ENCODE measurements at places on chromosomes 16 and 17. TPM values are rescaled to one million over a fixed set of nuclear protein-coding genes. Genes with fewer than 3 reads are reported as not detected.
A peak's percentile ranks its signal among the peaks of the same experiment; 100 is the strongest.

- no peaks in the 10 kb centered on the region for H3K36me3 ChIP-seq
- no peaks in the 10 kb centered on the region for H3K27me3 ChIP-seq
Measured at GRCh38 chr16:56684926-56685590, 2.8 kb downstream of the MT1X start.

GRCh38 chr17:78739331-78739931 is 42.6 kb downstream of the CYTH1 start:
- H3K36me3 ChIP-seq, result no peaks in the 10 kb centered on the region
- H3K4me3 ChIP-seq, result no peak overlapping the region
- H3K27me3 ChIP-seq, result no peaks in the 10 kb centered on the region
- peak overlapping the region; percentile 20 for H3K27ac ChIP-seq

- no peaks in the 10 kb centered on the region for H3K36me3 ChIP-seq
- DNase-seq, result no peak
- peaks cover 2% of the 10 kb centered on the region for H3K4me1 ChIP-seq
- no peak overlapping the region for H3K4me3 ChIP-seq
Measured at GRCh38 chr16:9077091-9077809, 14.2 kb upstream of the HAPSTR1 start.

GRCh38 chr17:80292521-80292971 is 31.9 kb downstream of the RNF213 start:
- no peak overlapping the region for H3K27ac ChIP-seq
- no peaks in the 10 kb centered on the region for H3K27me3 ChIP-seq
- H3K36me3 ChIP-seq, result peaks cover 46% of the 10 kb centered on the region
- no peak for DNase-seq

- no peak for DNase-seq
- no peak overlapping the region for H3K4me3 ChIP-seq
- no peak overlapping the region for H3K27ac ChIP-seq
- no peaks in the 10 kb centered on the region for H3K4me1 ChIP-seq
- H3K36me3 ChIP-seq, result no peaks in the 10 kb centered on the region
Measured at GRCh38 chr17:30554839-30555751, 77.9 kb downstream of the GOSR1 start.

DNA sequence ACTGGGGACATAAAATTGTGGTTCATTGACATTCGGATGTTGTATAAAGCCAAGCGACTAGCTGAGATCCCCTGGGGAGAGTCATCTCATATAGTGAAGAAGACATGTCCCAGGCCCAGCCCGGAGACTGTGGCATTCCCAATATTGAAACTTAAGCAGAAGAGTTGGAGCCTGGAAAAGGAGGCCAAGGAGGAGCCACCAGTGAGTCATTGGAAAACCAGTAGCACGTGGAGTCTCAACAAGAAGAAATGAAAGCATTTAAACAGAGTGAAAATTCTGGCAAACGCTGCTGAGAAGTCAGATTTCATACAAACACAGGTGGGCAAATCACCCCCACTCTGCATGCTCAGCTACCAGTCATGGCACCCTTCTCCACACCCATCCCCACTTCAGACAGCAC is 9.4 kb upstream of the ELAC2 start:
- H3K4me3 ChIP-seq, result no peak overlapping the region
- no peaks in the 10 kb centered on the region for H3K36me3 ChIP-seq

DNA sequence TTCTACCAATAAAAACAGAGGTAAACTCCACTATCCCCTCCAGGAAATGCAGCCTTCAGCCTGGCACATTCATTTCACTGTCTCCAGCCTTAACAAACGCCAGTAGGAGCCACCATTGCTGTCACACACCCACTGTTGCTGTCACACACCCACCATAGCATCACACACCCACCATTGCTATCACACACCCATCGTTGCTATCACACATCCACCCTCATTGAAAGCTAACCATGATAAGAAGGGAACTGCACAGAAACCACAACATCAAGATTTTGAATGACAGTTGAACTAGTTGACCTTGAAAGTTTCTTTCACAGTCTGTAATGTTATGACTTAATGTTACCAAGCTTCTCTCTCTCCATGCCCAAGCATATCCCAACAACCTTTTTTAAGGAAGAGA is 38.1 kb downstream of the SHCBP1 start:
- peaks cover 15% of the 10 kb centered on the region for H3K36me3 ChIP-seq
- DNase-seq, result no peak
- no peak overlapping the region for H3K4me3 ChIP-seq
- no peaks in the 10 kb centered on the region for H3K27me3 ChIP-seq
- H3K27ac ChIP-seq, result no peak overlapping the region

GRCh38 chr16:20040011-20040410 is 33.7 kb downstream of the GPR139 start:
- DNase-seq, result no peak
- no peaks in the 10 kb centered on the region for H3K27me3 ChIP-seq
- no peak overlapping the region for H3K27ac ChIP-seq

GRCh38 chr17:77366558-77367245 is 225.9 kb downstream of the SEC14L1 start:
- no peaks in the 10 kb centered on the region for H3K36me3 ChIP-seq
- no peaks in the 10 kb centered on the region for H3K27me3 ChIP-seq
- no peak for DNase-seq
- H3K27ac ChIP-seq, result no peak overlapping the region

- no peak overlapping the region for H3K4me3 ChIP-seq
- no peaks in the 10 kb centered on the region for H3K27me3 ChIP-seq
- H3K36me3 ChIP-seq, result no peaks in the 10 kb centered on the region
Measured at GRCh38 chr17:67801626-67802175, 23.6 kb upstream of the BPTF start.

GRCh38 chr17:9636501-9636900 is 8.8 kb upstream of the USP43 start:
- no peaks in the 10 kb centered on the region for H3K4me1 ChIP-seq
- DNase-seq, result no peak
- H3K4me3 ChIP-seq, result no peak overlapping the region
- H3K36me3 ChIP-seq, result no peaks in the 10 kb centered on the region
- no peaks in the 10 kb centered on the region for H3K27me3 ChIP-seq

DNA sequence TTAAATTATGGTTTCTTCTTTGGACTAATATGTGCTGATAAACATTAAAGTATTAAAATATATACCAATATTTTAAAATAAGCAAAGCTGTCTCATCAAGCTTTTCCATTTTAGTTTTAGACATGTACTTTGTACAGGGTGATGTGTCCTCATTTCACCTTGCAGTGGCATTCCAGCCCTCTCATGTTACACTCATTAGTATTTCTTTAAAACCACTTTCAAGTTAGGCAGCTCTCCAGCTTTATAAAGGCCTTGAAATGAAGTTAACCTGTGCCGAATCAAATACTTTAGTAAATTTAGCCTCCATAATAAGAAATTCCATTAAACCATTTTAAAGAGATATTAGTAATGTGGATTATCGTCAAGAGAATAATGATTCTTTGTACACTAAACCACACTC is 107.6 kb upstream of the HLF start:
- H3K4me3 ChIP-seq, result no peak overlapping the region
- H3K36me3 ChIP-seq, result peaks cover 7% of the 10 kb centered on the region
- H3K4me1 ChIP-seq, result no peaks in the 10 kb centered on the region
- no peaks in the 10 kb centered on the region for H3K27me3 ChIP-seq
- peak overlapping the region; percentile 9 for H3K27ac ChIP-seq
- peak; percentile 65 for DNase-seq

- no peaks in the 10 kb centered on the region for H3K27me3 ChIP-seq
- no peak overlapping the region for H3K27ac ChIP-seq
- no peak overlapping the region for H3K4me3 ChIP-seq
- no peaks in the 10 kb centered on the region for H3K36me3 ChIP-seq
- peak; percentile 37 for DNase-seq
Measured at GRCh38 chr16:75550211-75550662, 5.8 kb downstream of the TMEM231 start.

- no peak overlapping the region for H3K4me3 ChIP-seq
- H3K27me3 ChIP-seq, result no peaks in the 10 kb centered on the region
- no peaks in the 10 kb centered on the region for H3K36me3 ChIP-seq
- no peak for DNase-seq
- H3K4me1 ChIP-seq, result no peaks in the 10 kb centered on the region
- H3K27ac ChIP-seq, result no peak overlapping the region
Measured at GRCh38 chr16:66459878-66460277, 32.8 kb downstream of the BEAN1 start.

DNA sequence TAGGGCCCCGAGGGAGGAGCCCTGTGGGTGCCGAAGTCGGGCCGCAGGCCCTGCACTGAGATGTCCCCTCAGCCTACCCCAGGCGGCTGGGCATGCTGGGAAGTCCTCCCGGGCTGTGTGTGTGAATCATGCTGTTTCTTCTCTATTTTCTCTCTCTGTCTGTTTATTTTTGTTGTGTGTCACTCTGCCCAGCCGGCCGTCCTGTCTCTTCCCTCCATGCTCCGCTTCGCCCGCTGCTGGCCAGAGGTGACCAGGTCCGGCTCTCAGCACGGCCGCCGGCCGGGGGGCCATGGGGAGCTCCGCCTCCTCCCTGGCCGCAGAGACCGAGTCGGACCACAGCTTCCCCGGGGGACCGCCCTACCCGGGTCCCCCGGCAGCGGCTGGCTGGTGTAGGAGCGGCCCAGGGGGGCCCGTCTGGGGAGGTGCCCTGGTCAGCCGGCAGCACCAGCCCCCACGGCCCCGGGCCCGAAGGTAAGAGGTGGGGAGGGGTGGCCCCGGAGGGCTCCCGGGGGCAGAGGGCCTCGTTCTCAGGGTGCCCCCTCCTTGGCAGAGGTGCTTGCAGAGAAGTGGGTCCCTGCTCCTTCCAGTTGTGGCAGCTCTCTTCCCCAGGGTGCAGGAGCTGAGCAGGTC is 12.5 kb downstream of the CAPN15 start:
- DNase-seq, result no peak
- peaks cover 40% of the 10 kb centered on the region for H3K36me3 ChIP-seq
- H3K27ac ChIP-seq, result no peak overlapping the region
- no peaks in the 10 kb centered on the region for H3K4me1 ChIP-seq

- no peaks in the 10 kb centered on the region for H3K36me3 ChIP-seq
- H3K4me1 ChIP-seq, result peaks cover 12% of the 10 kb centered on the region
- no peak overlapping the region for H3K4me3 ChIP-seq
- DNase-seq, result no peak
- H3K27ac ChIP-seq, result no peak overlapping the region
- no peaks in the 10 kb centered on the region for H3K27me3 ChIP-seq
Measured at GRCh38 chr16:66097751-66098150, 268.7 kb upstream of the CDH5 start.

- no peaks in the 10 kb centered on the region for H3K27me3 ChIP-seq
- H3K4me1 ChIP-seq, result no peaks in the 10 kb centered on the region
- peaks cover 29% of the 10 kb centered on the region for H3K36me3 ChIP-seq
- no peak overlapping the region for H3K4me3 ChIP-seq
Measured at GRCh38 chr16:31488468-31489297, 5.8 kb downstream of the SLC5A2 start.

DNA sequence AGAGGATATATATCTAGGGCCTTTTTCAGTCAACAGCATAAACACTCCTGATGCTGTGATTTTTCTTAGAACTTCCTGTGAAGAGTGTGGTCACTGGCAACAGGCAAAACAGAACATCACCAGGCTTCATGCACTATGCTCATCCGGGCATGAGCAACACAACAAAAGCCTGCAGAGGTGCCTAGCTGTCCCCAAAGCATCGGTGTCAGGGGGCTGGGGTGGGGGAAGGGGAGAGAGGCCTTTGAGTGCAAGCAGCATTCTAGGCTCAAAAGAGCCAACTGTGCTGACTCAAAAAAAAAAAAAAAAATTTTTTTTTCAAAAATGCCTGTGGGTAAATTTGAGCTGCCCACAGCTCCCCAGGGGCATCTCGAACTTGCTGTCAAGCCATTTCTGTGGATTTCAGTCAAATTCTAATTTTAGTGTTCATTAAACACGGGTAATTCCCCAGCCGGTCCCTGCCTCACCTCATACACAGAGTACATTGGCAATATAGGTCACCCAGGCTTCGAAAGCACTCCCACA is 194.6 kb upstream of the DYNLRB2 start:
- H3K4me3 ChIP-seq, result no peak overlapping the region
- peaks cover 25% of the 10 kb centered on the region for H3K4me1 ChIP-seq
- DNase-seq, result peak; percentile 65

DNA sequence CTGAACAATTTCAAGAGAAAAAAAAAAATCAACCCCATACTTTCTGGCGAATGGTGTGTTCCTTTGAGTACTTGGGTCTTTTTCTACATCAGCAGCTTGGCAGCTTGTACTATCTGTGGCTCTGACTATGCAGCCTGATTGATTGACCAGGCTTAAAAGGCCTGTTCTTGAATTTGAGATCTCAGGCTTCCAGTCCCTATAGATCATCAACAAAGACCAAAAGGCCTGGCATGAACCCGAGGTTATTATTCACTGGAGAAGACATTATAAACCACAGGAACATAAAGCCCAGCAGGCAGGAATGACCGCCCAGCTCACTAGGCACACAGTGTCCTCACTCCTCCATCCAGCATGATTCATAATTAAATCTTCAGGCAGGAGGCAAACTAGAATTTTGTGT is 32.1 kb upstream of the CDH3 start:
- no peaks in the 10 kb centered on the region for H3K4me1 ChIP-seq
- no peak overlapping the region for H3K27ac ChIP-seq
- DNase-seq, result no peak
- H3K36me3 ChIP-seq, result no peaks in the 10 kb centered on the region

- H3K4me3 ChIP-seq, result no peak overlapping the region
- no peak overlapping the region for H3K27ac ChIP-seq
- H3K27me3 ChIP-seq, result peaks cover 27% of the 10 kb centered on the region
- peaks cover 8% of the 10 kb centered on the region for H3K4me1 ChIP-seq
- peaks cover 9% of the 10 kb centered on the region for H3K36me3 ChIP-seq
Measured at GRCh38 chr17:74199306-74200092, 4.0 kb upstream of the RPL38 start.

DNA sequence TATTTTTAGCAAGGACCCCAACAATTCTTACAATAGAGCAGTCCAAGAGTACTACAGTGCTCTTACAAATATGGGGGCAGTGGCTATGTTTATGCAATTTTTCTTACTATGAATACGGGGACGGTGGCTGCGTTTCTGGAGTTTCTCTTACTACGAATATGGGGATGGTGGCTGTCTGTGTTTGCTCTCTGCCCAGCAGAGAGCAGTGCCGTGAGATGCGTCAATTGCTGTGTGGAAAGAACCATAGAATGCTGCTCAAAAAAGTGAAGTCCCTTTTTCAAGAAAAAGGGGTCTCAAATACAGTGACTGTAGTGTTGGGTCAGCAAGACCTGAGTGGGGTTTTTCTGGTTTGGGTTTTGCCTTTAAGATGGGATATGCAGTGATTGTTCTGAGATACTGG is 53.9 kb downstream of the KNOP1 start:
- no peak overlapping the region for H3K4me3 ChIP-seq
- H3K27me3 ChIP-seq, result no peaks in the 10 kb centered on the region
- no peak for DNase-seq
- no peak overlapping the region for H3K27ac ChIP-seq

DNA sequence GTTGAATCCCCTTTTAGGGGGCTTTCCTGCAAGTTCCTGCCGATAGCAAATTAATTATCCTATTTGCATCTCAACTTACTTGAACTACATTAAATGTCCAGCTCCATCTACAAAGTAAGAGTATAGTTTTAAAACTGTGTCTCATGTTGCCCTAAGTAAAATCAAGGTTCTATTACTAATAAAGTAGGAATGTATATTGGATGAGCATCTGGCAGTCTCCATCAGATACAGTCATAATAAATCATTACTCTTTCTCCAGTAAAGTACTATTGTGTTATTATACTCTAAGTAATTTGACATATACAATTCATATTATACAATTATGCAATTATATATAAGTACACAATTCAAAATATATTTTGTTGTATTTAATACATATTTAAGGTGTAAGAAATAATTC is 249.3 kb downstream of the CEP112 start:
- no peak overlapping the region for H3K4me3 ChIP-seq
- no peak for DNase-seq

ACSM2B gene
- 0.43 TPM for total RNA-seq

PAGR1 gene
- 18.4 TPM for total RNA-seq

DYNLRB2 gene
- 17.0 TPM for total RNA-seq

PPM1E gene
- total RNA-seq, result 1.3 TPM

PROCA1 gene
- 3.7 TPM for total RNA-seq

CCDC144A gene
- total RNA-seq, result 6.7 TPM

RRAD gene
- 36.0 TPM for total RNA-seq

CACNG3 gene
- not detected for total RNA-seq

VASN gene
- total RNA-seq, result 42.9 TPM

LITAFD gene
- total RNA-seq, result not detected

KPNA2 gene
- total RNA-seq, result 20.2 TPM

NFATC3 gene
- 69.6 TPM for total RNA-seq

Measured in lung (tissue), 17 donors.